Foreskin keratinocyte (primary cell): ENCODE measurements at places on chromosomes 5 and 9.

DNA sequence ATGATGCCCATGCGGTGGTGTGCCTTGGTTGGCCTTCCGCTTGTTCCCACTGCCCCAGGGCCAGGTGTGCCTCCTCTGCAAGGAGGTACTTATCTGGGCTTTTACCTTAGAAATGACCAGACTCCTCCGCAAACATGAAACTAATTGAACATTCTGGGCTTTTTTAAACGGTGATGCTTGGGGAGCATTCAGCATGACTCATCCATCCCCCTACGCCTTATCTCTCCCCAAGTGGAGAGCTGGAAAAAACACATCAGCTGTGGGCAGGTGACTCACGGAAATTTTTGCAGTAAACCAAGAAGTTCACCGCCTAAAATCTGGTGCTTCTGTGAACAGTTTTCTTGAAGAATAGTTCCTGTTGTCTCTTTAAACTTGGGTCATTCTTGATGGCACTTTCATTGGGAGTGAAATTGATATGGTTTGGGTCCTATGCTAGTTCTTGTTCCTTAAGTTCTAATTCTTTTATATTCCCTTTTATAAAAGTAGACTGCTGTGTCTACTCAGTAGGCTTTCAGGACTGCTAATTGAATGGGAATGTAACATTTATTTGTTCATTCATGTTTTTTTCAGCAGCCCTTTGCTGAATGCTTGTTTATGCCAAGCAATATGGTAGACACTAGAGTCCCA is 39.6 kb downstream of the SFXN1 start:
- DNase-seq = no peak

- DNase-seq = peak; percentile 32
Observed at GRCh38 chr5:16674750-16675149, 58.0 kb upstream of the RETREG1 start.

DNA sequence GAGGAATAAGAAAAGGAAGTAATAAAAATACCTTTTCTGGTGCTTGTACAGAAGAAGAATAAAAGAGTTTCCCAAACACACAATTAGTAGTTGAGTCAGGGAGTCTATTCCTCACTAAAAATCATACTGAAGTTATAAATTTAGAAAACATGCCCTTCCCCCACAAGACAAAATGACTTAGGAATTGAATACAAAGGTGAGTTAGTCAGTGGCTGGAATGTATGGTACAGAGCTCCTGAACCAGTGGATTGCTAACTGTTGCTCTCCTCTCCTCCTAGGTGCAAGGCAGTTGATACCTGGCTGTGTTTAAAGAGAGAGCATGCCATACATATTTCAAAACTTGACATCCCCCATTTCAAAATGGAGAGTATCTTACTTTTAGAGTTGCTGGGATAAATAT is 1.9 kb downstream of the GDA start:
- no peak for DNase-seq

GRCh38 chr5:96714450-96714849 is 52.3 kb downstream of the CAST start:
- no peak for DNase-seq

- DNase-seq = peak; percentile 32
Observed at GRCh38 chr5:1511651-1512540, 11.9 kb downstream of the LPCAT1 start.

DNA sequence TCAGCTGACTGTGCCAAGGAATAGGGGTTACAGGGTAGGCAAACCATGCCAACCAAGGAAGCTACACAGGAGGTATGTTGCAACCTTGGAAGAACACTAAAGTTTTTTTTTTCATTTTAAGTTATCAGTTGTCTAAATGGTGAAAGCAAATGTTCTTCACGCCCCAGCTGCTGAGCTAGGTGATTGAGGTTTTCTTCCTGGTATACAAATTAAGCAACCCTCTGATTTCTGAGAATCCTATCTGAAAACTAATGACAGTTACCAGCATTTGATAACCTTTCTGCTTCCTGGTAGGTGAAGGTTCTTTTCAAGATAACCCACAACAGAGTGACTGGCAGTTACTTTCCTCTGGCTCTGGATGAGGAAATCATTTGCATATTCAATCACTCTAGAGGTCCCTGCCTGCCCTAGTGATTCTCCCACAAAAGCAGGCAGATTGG is 194.9 kb downstream of the ATP10B start:
- no peak for DNase-seq

- no peak for DNase-seq
Observed at GRCh38 chr9:92722386-92723298, 42.0 kb downstream of the BICD2 start.

GRCh38 chr9:123302348-123303214 is 34.2 kb upstream of the STRBP start:
- DNase-seq = no peak

- DNase-seq = no peak
Observed at GRCh38 chr5:16585041-16585667, 31.6 kb downstream of the RETREG1 start.

GRCh38 chr9:75775166-75775565 is 115.3 kb upstream of the PCSK5 start:
- no peak for DNase-seq

DNA sequence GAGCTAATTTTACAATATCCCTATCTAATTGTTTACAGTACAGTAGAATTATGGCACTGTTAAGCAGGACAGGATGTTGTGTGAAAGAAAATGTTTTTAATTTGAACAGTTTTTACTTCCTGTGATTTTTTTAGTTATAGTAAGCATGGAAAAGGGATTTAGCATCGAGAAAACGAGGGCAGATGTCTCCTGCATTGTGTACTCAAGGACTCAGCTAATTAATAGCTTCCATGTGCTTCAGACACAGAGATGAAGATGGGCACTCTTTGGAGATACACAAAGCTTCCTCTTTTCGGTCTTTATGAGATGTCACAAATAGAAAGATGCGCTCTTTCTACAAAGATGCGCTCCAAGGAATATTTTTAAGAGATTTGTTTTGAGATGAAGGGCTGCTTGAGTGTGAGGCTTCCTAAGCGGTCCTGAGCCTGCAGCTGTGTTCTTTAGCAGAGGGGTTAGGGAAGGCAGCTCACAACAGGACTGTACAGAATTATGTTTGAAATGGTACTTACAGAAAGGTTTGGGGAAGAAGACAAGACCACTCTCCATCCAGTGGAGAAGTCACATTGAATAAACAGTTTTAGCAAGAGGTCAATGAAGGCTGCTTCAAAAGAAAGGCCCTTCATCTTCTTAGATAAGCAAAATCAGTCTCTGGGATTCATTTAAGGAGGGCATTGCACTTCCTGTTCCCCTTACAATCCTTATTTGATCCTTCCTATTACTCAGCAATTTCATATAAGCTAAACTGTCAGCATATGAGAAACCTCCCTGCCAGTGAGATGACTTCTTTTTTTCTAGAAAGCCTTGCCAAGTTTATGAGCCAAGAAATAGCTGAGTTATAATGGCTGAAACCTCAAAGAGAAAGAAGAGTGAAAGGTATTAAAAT is 311.5 kb downstream of the EFNA5 start:
- no peak for DNase-seq

DNA sequence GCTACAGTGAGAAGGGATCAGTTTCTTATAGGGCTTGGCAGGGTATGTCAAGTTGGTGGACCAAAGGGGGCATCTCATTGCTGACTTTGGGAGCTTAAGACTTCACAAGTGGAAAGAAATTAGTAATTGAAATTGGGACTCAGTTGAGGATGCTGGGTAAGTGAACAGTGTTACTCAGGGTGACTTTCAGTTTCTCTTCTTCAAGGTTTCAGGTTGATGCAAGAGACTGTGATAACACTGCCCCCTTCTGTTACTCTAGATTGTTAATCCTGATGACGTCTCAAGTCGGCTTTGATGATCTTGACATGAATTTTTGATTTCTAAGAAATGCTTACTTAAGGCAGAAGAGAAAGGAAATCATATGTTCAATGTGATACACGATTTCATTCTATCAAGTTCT is 21.3 kb downstream of the KCTD16 start:
- peak; percentile 73 for DNase-seq

DNA sequence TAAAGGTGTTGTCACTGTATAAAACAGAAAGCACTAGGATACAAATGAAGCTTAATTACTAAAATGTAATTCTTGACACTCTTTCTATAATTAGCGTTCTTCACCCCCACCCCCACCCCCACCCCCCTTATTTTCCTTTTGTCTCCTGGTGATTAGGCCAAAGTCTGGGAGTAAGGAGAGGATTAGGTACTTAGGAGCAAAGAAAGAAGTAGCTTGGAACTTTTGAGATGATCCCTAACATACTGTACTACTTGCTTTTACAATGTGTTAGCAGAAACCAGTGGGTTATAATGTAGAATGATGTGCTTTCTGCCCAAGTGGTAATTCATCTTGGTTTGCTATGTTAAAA is 43.8 kb downstream of the NDFIP1 start:
- DNase-seq = no peak

- DNase-seq = peak; percentile 96
Observed at GRCh38 chr5:141560725-141561483, 57.9 kb downstream of the DIAPH1 start.

- DNase-seq = peak; percentile 41
Observed at GRCh38 chr5:60843936-60844905, at the start of gene ELOVL7. ELOVL7 (minus strand) TSS chr5:60844269; CDS start chr5:60787397, 56,872 bp downstream.

DNA sequence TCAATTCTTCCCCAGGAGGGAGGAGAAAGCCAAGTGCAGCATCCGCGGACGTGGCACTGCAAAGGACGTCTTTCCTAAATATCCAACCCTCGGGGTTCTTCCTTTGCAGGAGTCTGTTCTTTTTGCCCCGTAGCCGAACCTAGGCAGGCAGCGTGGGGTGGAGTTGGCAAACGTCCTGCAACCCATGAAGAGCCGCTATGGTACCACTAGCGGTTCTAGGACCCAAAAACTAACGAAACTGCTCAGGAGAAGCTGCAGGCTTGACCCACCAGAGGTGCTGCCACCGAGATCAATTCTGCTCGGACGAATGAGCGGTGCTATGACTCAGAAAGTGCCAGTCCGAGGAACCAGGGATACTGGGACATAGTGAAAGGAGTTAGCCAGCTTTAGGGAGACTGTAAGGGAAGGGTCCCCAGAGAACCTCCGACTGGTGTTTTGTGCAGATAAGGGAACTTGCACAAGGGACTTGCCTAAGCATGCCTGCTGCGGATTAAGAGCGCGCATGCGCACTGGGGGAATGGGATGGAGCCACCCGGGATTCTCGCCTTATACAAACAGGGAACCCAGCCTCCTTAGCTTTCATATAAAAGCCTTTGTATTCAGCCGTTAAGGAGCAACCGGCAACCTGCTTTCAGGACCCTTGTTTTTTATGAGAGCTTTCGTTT is 32.7 kb downstream of the ANXA2R start:
- DNase-seq = peak; percentile 90

- no peak for DNase-seq
Observed at GRCh38 chr5:142544946-142545649, 140.8 kb downstream of the FGF1 start.

GRCh38 chr5:79961716-79962574 is 29.1 kb downstream of the MTX3 start:
- no peak for DNase-seq

GRCh38 chr5:2284678-2285077 is 402.0 kb upstream of the IRX4 start:
- DNase-seq = no peak

DNA sequence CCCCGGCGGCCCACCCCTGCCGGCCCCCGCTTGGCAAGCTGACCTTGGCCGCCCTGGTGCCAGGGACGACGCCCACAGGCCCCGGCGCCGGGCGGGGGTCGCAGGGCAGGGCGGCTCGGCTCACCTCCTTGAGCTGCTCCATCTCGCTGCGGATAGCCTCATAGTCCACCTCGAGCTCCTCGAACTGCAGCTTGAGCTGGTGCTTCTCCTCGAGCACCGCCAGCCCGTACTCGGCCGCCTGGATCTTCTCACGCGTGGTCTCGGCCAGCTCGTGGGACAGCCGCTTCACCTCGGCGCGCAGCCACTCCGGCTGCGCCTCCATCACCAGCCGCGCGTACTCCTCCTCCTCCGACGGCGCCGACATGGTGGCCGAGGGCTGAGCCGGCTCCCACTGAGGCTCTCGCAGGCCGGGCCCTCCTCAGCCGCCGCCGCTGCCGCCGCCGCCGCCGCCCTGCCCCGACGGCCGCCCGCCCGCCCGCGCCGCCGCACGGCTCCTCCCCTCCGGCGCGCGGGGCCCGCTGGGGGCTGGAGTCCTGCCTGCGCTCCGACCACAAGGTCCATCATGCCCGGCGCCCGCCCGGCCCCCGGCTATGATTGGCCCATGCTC is at the start of gene BICD2:
Gene BICD2 (minus strand): TSS at position 453 of the 607 bp plus-strand sequence. CDS start 89 bp downstream, at position 364.
- DNase-seq = no peak

- DNase-seq = no peak
Observed at GRCh38 chr9:96482476-96482875, 32.5 kb downstream of the HABP4 start.

GRCh38 chr9:18863791-18864190 is 169.2 kb downstream of the SAXO1 start:
- DNase-seq = no peak

DNA sequence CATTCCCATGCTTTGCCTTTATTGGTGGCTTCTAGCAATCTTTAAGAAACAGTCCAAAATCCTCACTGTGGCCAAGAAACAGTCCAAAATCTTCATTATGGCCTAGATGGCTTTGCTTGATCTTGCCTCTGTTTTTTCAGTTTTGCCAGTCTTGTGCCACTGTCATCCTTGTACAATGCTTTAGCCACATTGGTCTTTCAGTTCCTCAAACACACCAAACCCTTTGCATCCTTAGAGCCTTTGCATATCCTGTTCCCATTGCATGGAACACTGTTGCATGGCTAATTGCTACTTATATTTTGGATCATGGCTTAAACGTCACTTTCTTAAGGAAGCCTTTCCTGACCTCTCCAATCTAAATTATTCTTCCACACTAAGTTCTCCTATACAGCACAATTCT is 22.1 kb downstream of the MRRF start:
- no peak for DNase-seq

DNA sequence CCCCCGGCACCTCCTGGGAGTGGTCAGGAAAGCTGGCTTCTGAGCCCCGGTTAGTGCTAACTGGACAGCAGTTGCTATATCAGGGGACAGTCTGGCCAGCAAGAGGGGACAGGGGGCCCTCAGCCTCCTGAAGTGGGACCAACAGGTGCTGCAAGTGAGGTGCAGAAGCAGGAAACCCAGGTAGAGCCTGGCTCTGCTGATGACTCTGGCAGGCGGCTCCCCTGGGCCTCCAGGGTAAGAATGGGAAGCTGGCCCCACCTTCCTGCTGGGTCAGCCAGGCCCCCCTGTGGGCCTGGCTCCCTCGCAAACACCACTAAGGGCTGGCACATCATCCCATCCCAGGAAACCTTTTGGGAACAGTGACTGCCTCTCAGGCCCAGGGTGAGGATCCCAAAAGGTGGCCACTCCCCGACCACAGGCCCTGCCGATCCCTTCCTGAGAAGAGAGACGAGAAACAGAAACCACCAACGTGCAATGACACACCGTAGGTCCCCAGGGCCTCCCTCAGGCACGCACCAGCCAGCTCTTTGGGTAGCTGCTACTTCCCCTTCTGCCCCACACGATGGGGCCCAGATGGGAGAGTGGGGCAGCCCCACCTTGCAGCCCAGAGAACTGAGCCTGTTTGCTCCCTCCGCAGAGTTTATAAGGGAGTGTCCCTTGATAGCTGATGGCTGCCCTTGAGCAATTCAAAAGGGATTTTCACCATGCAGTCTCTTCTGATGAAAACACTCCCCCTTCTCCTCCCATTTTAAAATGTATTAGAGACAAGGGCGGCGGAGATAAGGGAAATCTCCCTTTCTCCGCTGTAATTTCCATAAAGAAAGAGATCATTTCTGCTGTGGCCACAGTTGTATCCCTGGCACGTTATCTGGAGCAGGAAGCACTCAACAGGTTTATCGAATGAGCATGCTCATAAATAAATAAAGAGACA is 76.8 kb downstream of the STK10 start:
- DNase-seq = peak; percentile 69

- peak; percentile 61 for DNase-seq
Observed at GRCh38 chr5:153613144-153613543, 122.7 kb downstream of the GRIA1 start.
